ENCODE measurements at places on chromosomes 7 and 10.
A peak's percentile ranks its signal among the peaks of the same experiment; 100 is the strongest.

DNA sequence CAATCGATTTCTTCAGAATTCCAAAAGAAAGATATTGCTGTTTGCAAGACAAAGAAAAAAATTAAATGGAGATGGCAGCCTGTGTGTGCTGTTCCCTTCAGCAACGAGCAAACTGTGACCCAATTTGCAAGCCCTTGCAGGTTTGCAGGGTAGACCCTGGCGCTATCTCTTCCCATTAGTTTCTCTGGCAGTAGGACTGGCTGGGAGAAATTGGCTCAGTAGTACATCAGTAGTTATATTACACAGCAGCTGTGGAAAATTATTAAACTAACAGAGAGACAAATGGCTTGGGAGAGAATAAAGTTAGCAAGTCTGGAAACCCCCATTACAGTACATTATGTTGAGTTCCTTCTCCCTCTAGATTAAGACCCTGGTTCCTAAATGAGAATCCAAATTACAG lies 116.4 kb upstream of the ITGB1 start:
- H3K27ac ChIP-seq: no peak overlapping the region
- no peak for DNase-seq
- H3K36me3 ChIP-seq: peaks cover 4% of the 10 kb centered on the region
- H3K27me3 ChIP-seq: no peaks in the 10 kb centered on the region

DNA sequence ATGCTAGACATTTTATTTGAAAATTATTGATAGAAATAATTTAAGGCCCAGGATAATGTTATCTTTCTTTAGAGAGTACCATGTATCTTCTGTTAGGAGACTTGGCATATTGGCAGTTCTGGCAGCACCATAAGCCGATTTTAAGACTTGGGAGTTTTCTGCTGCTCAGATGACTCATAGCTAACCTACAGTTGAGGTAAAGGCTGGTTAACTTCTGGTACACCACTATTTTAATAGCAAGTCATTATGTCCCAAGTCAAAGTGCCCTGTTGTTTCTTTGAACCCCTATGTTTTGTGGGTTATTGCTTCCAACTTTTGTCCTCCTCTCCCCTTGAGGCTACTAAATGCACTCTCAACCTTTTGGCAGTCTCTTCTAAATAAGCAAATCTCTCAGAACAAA lies 25.2 kb downstream of the ATRNL1 start:
- DNase-seq: peak; percentile 20
- H3K36me3 ChIP-seq: no peaks in the 10 kb centered on the region
- H3K27me3 ChIP-seq: no peaks in the 10 kb centered on the region
- H3K27ac ChIP-seq: no peak overlapping the region

DNA sequence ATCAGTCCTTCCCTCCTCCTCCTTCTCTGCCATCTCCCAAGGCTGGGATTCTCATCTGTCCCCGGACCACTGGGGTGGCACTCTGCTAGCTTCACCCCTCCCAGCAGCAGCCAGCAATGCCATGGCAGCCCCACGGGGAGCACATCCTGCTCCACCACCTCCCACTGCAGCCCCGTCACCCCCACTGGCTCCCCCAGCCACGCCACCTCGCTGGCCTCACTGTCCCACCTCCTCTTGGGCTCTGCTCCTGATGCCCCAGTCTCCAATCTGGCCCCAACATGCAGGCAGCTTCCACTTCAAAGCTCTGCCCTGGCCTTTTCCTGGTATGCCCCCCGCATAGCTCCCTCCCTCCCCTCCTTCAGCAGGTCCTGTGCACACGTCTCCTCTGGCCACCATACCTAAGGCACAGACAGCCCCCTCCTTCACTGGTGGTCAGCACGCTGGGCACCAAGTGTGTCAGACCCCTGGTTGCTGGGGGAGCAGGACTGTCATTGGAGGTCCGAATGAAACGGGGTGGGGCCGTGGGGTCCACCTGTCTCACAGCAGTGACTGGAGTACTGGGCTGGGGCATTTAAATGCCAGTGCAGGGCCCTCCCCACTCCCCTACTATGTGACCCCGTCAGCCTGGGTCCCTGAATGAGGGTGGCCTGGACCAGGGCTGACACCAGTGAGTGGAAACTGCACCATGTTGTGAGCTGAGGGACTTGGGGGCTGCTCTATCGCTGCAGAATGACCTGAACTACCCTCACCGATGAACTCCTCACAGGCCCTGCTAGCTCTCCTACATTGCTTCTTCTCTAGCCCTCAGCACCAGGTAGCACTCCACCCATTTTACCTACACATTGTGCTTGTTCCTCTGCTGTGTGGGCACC lies 38.7 kb downstream of the RASGEF1A start:
- H3K4me1 ChIP-seq: peaks cover 17% of the 10 kb centered on the region
- no peaks in the 10 kb centered on the region for H3K36me3 ChIP-seq
- H3K4me3 ChIP-seq: no peak overlapping the region

- no peaks in the 10 kb centered on the region for H3K36me3 ChIP-seq
- H3K4me3 ChIP-seq: no peak overlapping the region
- DNase-seq: no peak
- no peaks in the 10 kb centered on the region for H3K27me3 ChIP-seq
- peaks cover 3% of the 10 kb centered on the region for H3K4me1 ChIP-seq
These were observed 45.8 kb downstream of the EXOC6 start for GRCh38 chr10:92894081-92894655.

DNA sequence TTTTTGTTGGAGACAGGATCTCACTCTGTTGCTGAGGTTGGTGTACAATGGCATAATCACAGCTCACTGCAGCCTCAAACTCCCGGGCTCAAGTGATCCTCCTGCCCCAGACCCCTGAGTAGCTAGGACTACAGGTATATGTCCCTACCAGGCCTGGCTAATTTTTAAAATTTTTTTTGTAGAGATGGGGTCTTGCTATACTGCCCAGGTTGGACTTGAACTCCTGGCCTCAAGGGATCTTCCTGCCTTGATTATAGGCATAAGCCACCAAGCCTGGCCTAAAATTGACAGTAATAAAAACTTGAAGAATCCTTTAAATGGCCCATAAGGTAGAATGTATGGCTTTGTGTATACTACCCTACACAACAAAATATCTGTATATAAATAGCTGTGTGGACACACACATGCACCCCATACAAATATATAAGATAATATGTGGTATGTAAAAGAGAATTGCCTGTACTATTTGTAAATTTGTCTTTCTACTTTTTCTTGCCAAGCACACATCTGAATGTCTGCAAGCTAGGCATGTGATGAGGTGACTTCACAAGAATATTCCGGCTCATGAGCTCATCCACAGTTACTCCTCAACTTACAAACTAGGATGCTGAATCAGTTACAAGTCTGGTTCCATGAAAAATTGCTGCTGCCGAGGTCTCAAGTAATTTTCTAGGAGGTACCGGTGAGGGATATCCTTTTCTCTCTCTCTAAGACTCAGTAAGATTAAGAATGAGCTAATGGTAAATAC lies 26.6 kb downstream of the POLR3A start:
- no peak overlapping the region for H3K27ac ChIP-seq
- no peaks in the 10 kb centered on the region for H3K27me3 ChIP-seq
- no peak overlapping the region for H3K4me3 ChIP-seq
- DNase-seq: no peak
- peaks cover 85% of the 10 kb centered on the region for H3K36me3 ChIP-seq

GRCh38 chr10:74991435-74991834 lies 120.0 kb upstream of the SAMD8 start:
- peak; percentile 44 for DNase-seq
- peaks cover 5% of the 10 kb centered on the region for H3K36me3 ChIP-seq
- no peak overlapping the region for H3K4me3 ChIP-seq
- no peaks in the 10 kb centered on the region for H3K27me3 ChIP-seq
- no peak overlapping the region for H3K27ac ChIP-seq
- no peaks in the 10 kb centered on the region for H3K4me1 ChIP-seq

DNA sequence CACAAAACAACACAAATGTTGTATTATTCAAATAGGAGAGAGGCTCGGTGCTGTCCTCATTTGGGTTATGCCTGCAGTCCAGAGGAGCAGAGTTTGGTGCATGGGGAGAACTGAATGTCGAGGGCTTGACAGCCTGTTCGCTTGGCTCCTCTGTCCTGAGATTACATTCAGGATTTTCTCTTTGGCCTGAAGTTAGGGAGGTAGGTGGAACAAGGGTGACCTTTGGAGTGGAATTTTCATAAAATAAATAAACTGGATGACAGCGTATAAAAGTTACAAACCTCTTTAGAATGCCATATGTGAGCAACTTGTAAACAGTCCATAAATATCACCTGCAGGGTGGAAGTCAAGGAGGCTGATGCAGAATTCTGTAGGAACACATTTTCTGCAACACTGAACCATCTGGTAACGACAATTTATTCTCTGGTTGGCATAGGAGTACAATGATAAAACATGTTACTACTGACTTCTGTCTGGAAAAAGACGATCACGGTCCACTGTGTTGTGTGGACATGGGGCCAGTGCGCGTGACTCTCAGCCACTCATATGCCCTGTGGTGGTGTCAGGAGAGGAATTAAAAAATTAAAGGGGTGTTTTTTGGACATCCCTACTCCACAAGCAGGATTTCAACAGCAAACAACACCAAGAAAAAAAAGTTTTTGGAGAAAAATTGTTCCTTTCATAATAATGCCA lies 33.2 kb downstream of the NRP1 start:
- H3K36me3 ChIP-seq: peaks cover 87% of the 10 kb centered on the region
- no peak overlapping the region for H3K27ac ChIP-seq
- H3K27me3 ChIP-seq: no peaks in the 10 kb centered on the region
- no peak overlapping the region for H3K4me3 ChIP-seq

DNA sequence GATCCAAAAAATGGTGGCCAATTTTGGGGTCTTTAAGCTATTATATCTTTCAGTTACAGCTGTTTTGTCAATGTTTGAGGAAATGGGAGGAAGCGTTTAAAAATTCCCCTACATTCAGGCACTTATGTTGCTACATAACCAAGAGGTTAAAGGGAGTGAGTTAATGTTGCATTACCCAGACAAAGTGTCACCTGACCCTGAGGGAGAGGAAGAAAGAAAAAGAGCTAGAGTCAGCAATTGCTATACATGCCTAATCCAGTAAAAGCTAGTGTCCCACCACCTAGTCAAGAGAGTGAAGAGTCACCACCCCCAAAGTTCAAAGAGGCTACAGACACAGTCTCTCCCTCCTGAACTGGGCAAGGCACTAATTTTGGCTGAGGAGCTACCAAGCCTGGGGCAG lies 69.5 kb upstream of the ZNF92 start:
- DNase-seq: no peak
- no peak overlapping the region for H3K27ac ChIP-seq
- peaks cover 28% of the 10 kb centered on the region for H3K27me3 ChIP-seq
- no peaks in the 10 kb centered on the region for H3K4me1 ChIP-seq
- H3K36me3 ChIP-seq: no peaks in the 10 kb centered on the region
- H3K4me3 ChIP-seq: no peak overlapping the region

DNA sequence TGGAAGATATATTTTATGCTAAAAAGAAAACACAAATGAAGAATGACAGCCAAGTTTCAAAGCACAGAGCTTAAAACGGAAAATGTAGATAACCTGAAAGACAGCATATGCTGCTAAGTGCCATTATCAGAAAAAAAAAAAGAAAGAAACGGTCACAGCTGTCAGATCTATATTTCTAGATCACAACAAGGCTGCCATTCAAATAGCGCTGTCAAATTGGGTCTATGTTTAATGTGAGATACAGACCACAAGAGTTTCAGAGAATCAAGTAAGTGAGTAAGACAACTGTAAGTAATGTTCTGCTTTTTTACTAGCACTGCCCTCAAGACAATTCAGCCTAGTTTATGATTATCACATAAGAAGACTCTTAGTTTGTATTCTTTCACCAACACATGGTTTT lies 66.1 kb upstream of the RNF148 start:
- H3K27ac ChIP-seq: no peak overlapping the region
- no peaks in the 10 kb centered on the region for H3K36me3 ChIP-seq
- H3K4me3 ChIP-seq: no peak overlapping the region
- no peaks in the 10 kb centered on the region for H3K27me3 ChIP-seq
- no peaks in the 10 kb centered on the region for H3K4me1 ChIP-seq

GRCh38 chr10:84938117-84938905 lies 609.9 kb downstream of the CCSER2 start:
- H3K4me3 ChIP-seq: no peak overlapping the region
- DNase-seq: no peak

DNA sequence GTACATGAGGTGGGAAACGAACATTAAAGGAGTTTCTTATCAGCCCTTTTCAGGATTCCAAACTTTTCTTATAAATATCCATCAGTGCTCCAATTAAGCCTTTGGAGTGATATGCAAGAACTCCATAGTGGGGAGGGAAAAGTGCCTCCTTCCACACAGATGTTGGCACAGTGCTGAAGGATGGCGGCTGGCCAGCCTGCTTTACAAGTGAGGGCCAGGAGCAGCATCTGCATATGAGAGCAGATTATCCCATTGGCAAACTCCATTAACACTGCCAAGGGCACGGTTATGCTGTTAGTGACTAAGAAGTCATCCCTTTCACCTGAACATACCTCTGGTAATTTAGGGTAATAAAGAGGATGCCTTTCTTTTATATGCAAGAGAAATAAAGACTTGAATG lies 543.1 kb downstream of the CNTNAP2 start:
- H3K4me3 ChIP-seq: no peak overlapping the region
- no peaks in the 10 kb centered on the region for H3K36me3 ChIP-seq
- H3K27me3 ChIP-seq: no peaks in the 10 kb centered on the region
- no peak for DNase-seq

- no peaks in the 10 kb centered on the region for H3K27me3 ChIP-seq
- peaks cover 4% of the 10 kb centered on the region for H3K36me3 ChIP-seq
- no peaks in the 10 kb centered on the region for H3K4me1 ChIP-seq
- peak; percentile 77 for DNase-seq
These were observed 84.0 kb downstream of the NRBF2 start for GRCh38 chr10:63217120-63217605.

- H3K36me3 ChIP-seq: no peaks in the 10 kb centered on the region
- no peak overlapping the region for H3K4me3 ChIP-seq
- H3K4me1 ChIP-seq: no peaks in the 10 kb centered on the region
- DNase-seq: no peak
- no peak overlapping the region for H3K27ac ChIP-seq
These were observed 90.5 kb upstream of the CSTF2T start for GRCh38 chr10:51789903-51790302.

- H3K27ac ChIP-seq: no peak overlapping the region
- no peaks in the 10 kb centered on the region for H3K27me3 ChIP-seq
- H3K36me3 ChIP-seq: peaks cover 48% of the 10 kb centered on the region
- no peaks in the 10 kb centered on the region for H3K4me1 ChIP-seq
These were observed 14.7 kb downstream of the NODAL start for GRCh38 chr10:70426823-70427222.

DNA sequence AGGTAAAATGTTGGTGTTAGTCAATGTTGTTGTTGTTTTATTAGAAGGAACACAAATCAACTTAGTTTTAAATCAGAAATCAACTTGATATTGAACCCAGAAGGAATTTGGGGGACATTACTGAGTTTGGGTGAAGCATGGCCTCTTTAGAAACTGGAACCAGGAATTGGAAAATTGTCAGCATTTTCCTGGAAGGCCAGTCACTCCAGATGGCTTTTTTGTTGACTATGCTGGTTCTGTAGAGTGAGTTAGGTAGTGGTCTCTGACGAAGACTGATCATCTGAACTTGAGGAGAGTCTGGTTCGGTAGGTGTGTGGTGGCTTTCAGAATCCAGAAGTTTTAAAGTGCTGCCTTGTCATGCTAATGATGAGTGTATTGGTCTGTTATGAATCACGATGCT lies 111.5 kb downstream of the BMPER start:
- H3K27me3 ChIP-seq: no peaks in the 10 kb centered on the region
- no peaks in the 10 kb centered on the region for H3K4me1 ChIP-seq
- H3K27ac ChIP-seq: no peak overlapping the region
- no peak for DNase-seq
- H3K4me3 ChIP-seq: no peak overlapping the region
